ENCODE measurements at places on chromosomes 5 and 9.

DNA sequence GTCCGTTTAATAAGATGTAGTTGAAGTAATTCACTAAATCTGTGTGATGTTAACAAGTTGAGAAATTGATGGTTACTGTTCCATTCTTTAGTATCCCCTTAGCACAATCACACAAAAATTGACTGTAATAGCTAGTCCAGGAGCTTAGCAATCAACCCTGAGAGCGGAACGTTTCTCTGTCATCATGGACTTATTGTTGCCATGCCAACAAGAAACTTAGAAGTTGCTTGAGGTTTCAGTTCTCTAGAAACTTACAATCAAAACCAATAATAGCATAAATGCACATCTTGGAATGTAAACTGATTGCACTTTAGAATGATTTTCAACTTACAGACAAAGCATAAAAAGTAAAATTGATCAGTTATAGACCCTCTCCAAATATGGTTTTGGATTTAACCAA, 125.4 kb upstream of the ANKH start:
- peaks cover 11% of the 10 kb centered on the region for H3K27me3 ChIP-seq
- peaks cover 36% of the 10 kb centered on the region for H3K4me1 ChIP-seq
- H3K36me3 ChIP-seq, result peaks cover 6% of the 10 kb centered on the region
- DNase-seq, result no peak

- H3K4me3 ChIP-seq, result no peak overlapping the region
- H3K4me1 ChIP-seq, result no peaks in the 10 kb centered on the region
- H3K27ac ChIP-seq, result no peak overlapping the region
- H3K27me3 ChIP-seq, result peaks cover 17% of the 10 kb centered on the region
- H3K36me3 ChIP-seq, result no peaks in the 10 kb centered on the region
- peak; percentile 3 for DNase-seq
Observed at GRCh38 chr9:126291925-126292324, 34.7 kb upstream of the MVB12B start.

GRCh38 chr5:155839251-155840037, 487.5 kb upstream of the SGCD start:
- no peaks in the 10 kb centered on the region for H3K27me3 ChIP-seq
- no peaks in the 10 kb centered on the region for H3K36me3 ChIP-seq
- no peak overlapping the region for H3K4me3 ChIP-seq

- H3K36me3 ChIP-seq, result no peaks in the 10 kb centered on the region
- no peaks in the 10 kb centered on the region for H3K27me3 ChIP-seq
- no peaks in the 10 kb centered on the region for H3K4me1 ChIP-seq
- H3K27ac ChIP-seq, result no peak overlapping the region
Observed at GRCh38 chr5:25481463-25481862, 836.7 kb upstream of the CDH10 start.

GRCh38 chr5:113256671-113257452, 177.9 kb downstream of the TSSK1B start:
- peaks cover 3% of the 10 kb centered on the region for H3K4me1 ChIP-seq
- H3K4me3 ChIP-seq, result no peak overlapping the region
- H3K27ac ChIP-seq, result no peak overlapping the region

- peaks cover 83% of the 10 kb centered on the region for H3K36me3 ChIP-seq
- no peak overlapping the region for H3K27ac ChIP-seq
- H3K27me3 ChIP-seq, result no peaks in the 10 kb centered on the region
- no peak overlapping the region for H3K4me3 ChIP-seq
Observed at GRCh38 chr9:20351715-20352114, 270.6 kb downstream of the MLLT3 start.

- H3K4me1 ChIP-seq, result peaks cover 12% of the 10 kb centered on the region
- H3K27me3 ChIP-seq, result peaks cover 16% of the 10 kb centered on the region
- no peak for DNase-seq
- H3K27ac ChIP-seq, result no peak overlapping the region
Observed at GRCh38 chr5:10278658-10279279, 28.7 kb downstream of the CCT5 start.

DNA sequence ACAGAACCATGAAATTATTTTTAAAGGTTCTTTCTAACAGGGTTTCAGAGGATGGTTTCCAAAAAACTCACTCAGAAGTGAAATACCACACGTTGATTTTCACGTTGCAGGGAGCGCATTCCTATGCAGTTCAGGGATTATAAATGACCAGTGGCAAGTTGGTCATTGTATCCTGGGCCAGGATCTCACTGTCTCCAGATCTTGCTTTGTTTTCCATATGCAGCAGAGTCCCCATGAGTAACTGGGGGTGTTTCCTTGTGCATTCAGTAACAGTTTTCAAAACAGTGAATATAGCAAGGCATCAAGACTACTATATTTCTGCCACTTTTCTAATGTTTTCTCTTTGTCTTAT, 1064.9 kb upstream of the DMAC1 start:
- peaks cover 6% of the 10 kb centered on the region for H3K27me3 ChIP-seq
- no peak overlapping the region for H3K27ac ChIP-seq
- H3K4me1 ChIP-seq, result no peaks in the 10 kb centered on the region
- H3K4me3 ChIP-seq, result no peak overlapping the region

DNA sequence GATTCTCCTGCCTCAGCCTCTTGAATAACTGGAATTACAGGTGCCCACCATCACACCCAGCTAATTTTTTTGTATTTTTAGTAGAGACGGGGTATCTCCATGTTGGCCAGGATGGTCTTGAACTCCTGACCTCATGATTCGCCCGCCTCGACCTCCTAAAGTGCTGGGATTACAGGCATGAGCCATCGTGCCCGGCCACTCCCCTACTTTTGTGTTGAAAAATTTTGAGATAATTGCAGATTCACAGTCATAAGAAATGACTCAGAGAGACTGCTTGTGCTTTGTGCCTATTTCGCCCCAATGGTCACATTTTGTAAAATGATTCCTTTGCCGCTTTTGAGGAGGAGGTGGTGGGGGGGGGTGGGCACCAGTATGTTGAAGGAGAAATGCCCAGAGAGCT, 48.1 kb upstream of the SH3PXD2B start:
- no peak for DNase-seq
- no peaks in the 10 kb centered on the region for H3K27me3 ChIP-seq
- no peaks in the 10 kb centered on the region for H3K4me1 ChIP-seq
- no peak overlapping the region for H3K4me3 ChIP-seq

DNA sequence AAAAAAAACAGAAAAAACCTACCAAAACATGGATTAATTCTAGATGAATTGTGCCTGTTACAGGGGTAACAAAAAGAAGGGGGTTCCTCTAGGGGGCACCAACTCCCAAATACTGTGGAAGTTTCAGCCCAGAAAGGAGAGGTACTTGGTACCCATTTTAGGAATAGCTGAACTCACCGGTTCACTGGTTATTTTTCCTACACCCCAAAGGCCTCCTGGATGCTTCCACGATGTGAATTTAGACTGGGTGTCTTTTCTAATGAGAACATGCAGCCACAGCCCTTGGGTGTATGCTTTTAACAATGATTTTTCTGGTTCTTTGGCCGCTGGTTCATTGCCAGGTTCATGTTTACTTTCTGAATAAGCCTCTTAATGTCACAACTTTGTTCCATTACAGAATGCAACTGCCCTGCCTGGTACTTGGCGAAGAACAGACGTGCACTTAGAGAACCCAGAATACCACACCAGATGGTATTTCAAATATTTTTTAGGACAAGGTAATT, 46.7 kb downstream of the GARNL3 start:
- no peaks in the 10 kb centered on the region for H3K4me1 ChIP-seq
- H3K4me3 ChIP-seq, result no peak overlapping the region
- no peaks in the 10 kb centered on the region for H3K36me3 ChIP-seq

DNA sequence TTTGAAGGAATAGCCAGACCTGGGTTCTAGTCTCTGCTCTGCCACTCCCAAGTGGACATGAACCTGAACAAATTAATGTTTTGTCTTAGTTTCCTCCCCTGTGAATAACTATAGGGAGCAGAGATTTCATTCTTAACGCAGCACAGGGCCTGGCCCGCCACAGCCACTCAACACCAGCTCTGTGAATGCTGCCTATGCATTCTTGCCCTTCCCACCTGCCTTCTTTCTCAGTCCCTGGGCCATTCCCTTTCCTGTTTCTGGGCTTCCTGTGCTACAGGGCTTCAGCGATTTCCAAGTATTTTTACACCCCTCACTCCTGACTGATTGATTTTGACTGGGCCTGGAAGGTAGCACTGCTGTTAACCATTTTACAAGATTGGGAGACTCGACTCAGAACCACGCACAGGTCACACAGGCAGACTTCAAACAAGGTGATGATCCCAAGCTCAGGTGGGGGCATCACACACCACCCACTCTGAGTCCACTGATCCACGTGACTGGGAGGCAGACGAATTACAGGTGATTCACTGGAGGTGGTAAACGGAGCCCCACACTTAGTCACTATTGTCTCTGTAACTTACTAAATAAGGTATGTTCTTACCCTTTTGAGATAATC, 21.4 kb downstream of the PTPN3 start:
- H3K27me3 ChIP-seq, result peaks cover 27% of the 10 kb centered on the region
- no peaks in the 10 kb centered on the region for H3K36me3 ChIP-seq
- no peak overlapping the region for H3K4me3 ChIP-seq
- no peaks in the 10 kb centered on the region for H3K4me1 ChIP-seq

- peak within 1 kb of the TSS; percentile 95 for H3K27ac ChIP-seq
- peaks cover 18% of the 10 kb centered on the region for H3K36me3 ChIP-seq
- peak; percentile 77 for DNase-seq
- H3K4me3 ChIP-seq, result peak within 1 kb of the TSS; percentile 91
Observed at GRCh38 chr9:36399980-36400331, at the start of gene RNF38. TSS of gene RNF38 (minus strand) at chr9:36400269. CDS start at chr9:36400108, 161 bp downstream.

DNA sequence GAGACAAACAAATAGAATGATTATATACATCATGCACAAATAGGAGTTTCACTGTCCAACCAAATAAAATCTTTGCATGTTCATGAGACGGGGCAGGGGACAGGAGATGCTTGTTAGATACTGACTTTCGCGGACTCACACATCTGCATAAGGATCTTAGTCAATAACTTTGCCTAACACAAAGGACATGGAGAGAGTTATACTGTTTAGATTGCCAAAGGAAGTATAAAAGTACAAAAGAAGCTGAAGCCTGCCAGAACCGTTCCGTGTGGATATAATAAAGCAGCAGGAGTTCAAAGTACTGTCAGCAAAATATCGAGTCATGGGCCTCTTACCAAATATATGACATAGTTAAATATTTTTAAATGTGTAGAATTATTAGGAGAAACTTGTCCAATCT, 1148.4 kb downstream of the EFNA5 start:
- H3K36me3 ChIP-seq, result no peaks in the 10 kb centered on the region
- DNase-seq, result no peak
- no peak overlapping the region for H3K4me3 ChIP-seq
- no peaks in the 10 kb centered on the region for H3K4me1 ChIP-seq

- peak overlapping the region; percentile 12 for H3K27ac ChIP-seq
- H3K4me3 ChIP-seq, result no peak overlapping the region
- no peaks in the 10 kb centered on the region for H3K4me1 ChIP-seq
- peaks cover 82% of the 10 kb centered on the region for H3K36me3 ChIP-seq
Observed at GRCh38 chr5:157088342-157088990, 20.4 kb downstream of the HAVCR2 start.

GRCh38 chr5:177313561-177314259, 2.0 kb upstream of the MXD3 start:
- no peak for DNase-seq
- peak overlapping the region; percentile 25 for H3K27ac ChIP-seq
- peaks cover 32% of the 10 kb centered on the region for H3K36me3 ChIP-seq

DNA sequence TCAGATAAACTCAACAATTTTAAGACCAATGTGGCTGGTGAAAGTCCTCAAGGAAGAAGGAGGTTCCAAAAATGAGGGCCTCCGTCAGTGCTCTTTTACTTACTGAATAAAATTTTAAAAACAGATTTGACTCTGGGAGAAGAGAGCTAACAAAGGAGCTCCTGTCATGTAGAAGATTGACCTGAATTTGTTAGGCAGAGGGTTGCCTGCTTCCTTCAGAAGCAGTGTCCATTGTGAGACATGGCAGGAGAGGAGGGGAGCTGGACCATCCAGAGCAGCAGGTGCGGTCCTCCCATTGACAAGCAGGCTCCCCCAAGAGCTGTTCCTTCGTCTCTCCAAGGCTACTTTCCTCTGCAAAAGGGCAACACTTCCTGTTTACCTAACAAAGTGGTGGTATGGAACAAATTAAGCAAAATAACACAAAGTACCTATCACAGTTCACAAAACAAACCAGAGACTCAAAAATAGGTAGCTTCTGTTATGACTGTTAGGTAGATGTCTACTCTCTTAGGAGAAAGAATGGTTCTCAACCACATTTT, 238.1 kb downstream of the DENND1A start:
- H3K4me1 ChIP-seq, result no peaks in the 10 kb centered on the region
- H3K27ac ChIP-seq, result no peak overlapping the region
- no peak overlapping the region for H3K4me3 ChIP-seq
- H3K27me3 ChIP-seq, result no peaks in the 10 kb centered on the region

All from activated CD8-positive, alpha-beta T cell treated with anti-CD3 and anti-CD28 coated beads, Interleukin-2, amount 10 ng/mL, durations not matched to agents 7 days and 5 days (primary cell).